ENCODE measurements at places on chromosomes 13 and 19. TPM values are rescaled to one million over a fixed set of nuclear protein-coding genes. Genes with fewer than 3 reads are reported as not detected.

Gene ZNF77
- total RNA-seq = 2.7 TPM

Gene IGSF23
- total RNA-seq = not detected

Gene ZNF491
- 2.2 TPM for total RNA-seq

Gene PEAK3
- total RNA-seq = 1.0 TPM

Gene ZNF560
- not detected for total RNA-seq

Gene PSG6
- total RNA-seq = not detected

Gene SLC44A2
- 97.3 TPM for total RNA-seq

Gene KMT5C
- total RNA-seq = 6.7 TPM

Gene FDX2
- total RNA-seq = 14.1 TPM

Gene SH2D3A
- total RNA-seq = 0.47 TPM

Gene PCDH9
- 17.9 TPM for total RNA-seq

Gene ZNF607
- 5.5 TPM for total RNA-seq

Gene COX6B2
- not detected for total RNA-seq

Gene CBLC
- not detected for total RNA-seq
